ENCODE measurements at places on chromosomes 1 and 21. TPM values are rescaled to one million over a fixed set of nuclear protein-coding genes. Genes with fewer than 3 reads are reported as not detected.

DNA sequence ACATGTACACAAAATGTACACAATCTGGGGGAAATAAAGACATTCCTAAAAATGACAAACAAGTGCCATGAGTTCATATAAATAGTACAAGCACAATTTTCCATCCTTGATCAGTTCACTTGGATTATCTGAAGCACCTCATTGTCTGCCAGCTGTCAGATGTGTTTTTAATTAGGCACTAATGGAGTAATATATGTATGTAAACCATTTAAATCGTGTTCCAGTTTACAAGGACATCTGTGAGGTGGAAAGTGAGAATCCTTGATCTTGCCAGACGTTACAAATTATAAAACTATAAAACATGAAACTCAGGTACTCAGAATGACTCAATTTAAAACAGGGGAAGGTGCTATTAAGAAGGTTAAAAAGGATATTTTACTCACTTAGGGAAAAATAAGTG is 1312.2 kb downstream of the PLA2G4A start:
- DNase-seq: no peak

DNA sequence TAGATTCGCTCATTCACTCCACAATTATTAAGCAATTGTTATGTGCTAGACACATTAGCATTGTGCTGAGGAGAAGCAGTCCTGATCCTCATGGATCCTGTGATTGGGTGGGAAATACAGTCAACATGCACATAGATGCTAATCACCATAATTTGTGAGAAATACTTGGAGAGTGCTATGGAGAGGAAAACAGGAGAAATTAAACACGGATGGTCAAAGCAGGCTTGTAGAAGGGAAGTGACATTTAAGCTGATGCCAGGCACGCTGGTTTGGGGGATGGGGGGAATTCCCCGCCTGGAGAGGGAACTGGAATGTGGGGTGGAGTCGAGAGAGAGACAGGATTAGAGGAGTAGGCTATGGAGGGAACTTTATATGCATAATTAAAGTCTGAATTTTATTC is 52.2 kb upstream of the L1TD1 start:
- DNase-seq: no peak

The ABCG1 gene
- total RNA-seq: 49.4 TPM

GRCh38 chr21:36656138-36656537 is 42.8 kb upstream of the SIM2 start:
- DNase-seq: no peak

The PRUNE1 gene
- 22.8 TPM for total RNA-seq

The WNT4 gene
- total RNA-seq: 18.8 TPM

- DNase-seq: no peak
These were observed 30.5 kb downstream of the C4BPA start for GRCh38 chr1:207134581-207134980.

DNA sequence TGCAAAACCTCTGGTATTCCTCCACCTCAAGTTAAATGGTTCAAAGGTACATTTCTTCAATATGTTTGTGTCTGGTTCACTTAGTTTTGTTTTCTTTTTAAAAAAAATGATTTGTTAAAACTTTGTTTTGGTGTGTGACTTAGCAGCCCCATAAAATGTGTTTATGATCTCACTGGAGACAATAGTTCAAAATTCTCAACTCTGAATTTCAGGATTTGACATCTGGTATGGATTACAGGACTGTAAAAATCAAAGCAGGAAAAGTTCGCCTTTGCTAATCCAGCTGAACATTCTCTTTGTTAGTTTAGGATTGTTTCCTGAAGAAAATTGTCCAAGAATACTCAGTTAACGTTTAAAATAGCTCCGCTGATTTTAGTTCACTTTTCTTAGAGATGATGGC is 231.7 kb downstream of the HMCN1 start:
- no peak for DNase-seq

DNA sequence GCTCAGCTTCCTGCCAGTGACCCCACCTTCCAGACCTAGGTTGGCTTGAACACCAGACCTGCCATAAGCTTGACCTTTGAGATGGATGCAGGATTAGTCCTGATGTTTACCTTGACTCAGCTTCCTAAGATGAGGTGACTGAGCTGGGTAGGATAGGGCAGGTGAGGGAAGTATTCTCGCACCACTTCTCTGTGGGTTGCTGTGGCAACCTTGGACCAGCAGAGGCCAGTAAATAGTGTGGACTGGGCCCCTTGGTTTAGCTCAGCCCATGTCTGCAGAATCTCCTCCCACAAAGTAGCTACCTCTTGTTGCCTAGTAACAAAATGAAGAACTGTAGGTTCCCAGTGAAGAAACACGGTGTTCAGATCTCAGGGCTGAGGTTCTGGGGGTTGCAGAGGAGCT is 8.4 kb downstream of the RPS6KA1 start:
- DNase-seq: no peak

DNA sequence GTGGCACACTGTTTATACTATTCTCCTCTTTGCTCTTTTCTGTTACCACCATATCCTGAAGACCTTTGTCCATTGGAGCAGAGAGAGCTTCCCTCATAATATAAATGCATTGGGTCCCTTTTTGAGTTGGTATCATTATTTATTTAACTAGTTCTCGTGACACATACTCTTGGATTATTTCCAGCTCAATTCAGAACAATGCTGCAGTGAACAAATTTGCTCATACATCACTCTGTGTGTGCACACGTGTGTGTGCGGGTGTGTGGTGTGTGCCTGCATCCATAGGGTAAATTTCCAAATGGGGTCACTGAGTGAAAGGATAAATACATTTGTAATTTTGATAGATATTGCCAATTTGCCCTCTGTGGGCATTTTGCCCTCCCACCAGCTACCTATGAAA is 5.8 kb downstream of the PLA2G2A start:
- no peak for DNase-seq

DNA sequence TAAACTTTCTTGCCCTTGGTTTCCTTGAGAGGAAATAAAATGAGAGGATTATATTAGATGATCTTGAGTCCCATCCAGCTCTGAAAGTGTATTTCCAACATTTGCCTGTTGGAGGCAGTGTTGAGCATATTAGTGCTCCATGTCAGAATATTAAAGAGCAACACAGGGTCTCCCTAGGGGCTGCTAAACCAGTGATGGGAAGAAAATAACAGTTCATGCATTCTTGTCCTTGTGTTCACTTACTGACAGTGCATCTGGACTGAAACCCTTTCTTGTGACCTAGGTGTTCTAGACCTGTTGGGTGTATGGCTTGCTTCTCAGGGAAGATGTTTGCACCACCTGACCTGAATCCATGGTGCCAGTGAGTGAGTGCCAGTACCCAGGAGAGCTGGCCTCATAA is 124.7 kb upstream of the KIAA0040 start:
- no peak for DNase-seq

DNA sequence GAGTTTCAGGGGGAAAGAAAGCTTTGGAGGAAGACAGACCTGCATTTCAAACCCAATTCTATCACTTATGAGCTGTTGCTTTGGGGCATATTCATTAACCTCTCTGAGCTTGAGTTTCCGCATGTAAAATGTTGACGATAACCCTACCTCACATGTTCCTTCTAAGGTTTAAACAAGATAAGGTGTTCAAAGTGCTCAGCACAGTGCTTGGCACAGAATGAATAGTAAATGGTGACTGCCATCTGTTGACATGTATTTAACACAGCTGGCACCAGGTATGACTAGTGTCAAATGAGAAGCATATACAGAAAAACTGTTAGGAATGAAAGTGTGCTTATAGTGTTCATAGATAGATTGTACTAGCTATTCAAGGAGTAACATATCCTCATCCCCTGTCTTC is 155.5 kb downstream of the PTGER3 start:
- no peak for DNase-seq

- DNase-seq: no peak
These were observed 59.8 kb upstream of the PLXNA2 start for GRCh38 chr1:208303743-208304712.
